ENCODE measurements at places on chromosomes 6 and 20.

DNA sequence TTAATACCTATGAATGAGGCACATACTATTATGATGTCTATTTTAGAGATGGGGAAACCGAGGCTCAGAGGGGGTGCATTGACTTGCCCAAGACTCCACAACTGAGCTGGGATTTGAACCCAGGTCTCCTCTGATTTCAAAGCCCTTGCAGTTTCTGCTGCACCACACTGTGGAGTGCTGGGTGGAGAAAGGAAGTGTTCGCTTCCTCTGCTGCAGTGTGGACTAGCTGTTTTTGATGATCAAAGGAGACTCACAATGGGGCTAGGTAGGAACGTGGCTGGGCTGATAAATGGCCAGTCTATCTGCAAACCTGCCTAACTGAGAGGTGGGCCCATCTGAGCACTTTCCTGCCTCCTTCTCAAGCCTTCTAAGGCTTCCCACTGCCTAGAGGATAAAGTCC lies 87.2 kb downstream of the CD40 start:
- no peak for DNase-seq

GRCh38 chr20:16672299-16672698 lies 57.5 kb upstream of the SNRPB2 start:
- DNase-seq, result no peak

GRCh38 chr6:3453413-3454272 lies 3.2 kb downstream of the SLC22A23 start:
- no peak for DNase-seq

GRCh38 chr6:148857798-148858390 lies 111.1 kb downstream of the UST start:
- DNase-seq, result no peak

DNA sequence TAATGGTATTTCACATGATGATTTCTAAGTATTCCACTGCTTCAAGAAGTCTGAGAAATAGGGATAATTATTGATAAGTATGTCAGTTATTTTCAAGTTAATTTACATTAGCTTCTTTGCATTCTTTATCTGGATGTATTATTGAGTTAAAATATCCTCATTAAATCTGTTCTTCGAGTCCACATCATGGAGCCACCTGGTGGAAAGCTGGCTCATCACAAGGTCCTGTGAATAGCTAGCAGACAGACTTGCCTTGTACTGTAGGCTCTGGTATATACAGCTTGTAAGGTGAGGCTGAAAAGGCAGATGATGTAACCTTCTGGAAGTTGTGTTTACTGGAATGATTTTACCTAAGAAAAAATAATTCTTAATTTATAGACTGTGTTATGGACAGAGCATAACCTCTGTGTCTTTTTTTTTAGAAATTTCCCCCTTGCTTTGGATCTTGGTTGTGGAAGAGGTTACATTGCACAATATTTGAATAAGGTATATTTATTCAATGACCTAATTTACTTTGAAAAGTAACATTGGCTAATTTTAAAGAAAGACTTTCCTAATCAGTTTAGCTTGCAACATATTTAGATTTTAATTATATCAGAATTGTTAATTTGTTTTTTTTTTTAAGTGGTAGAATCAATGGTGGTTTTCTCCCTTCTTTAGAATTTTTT lies 3.5 kb downstream of the NDUFAF5 start:
- DNase-seq, result no peak
